ENCODE measurements at places on chromosomes 4 and X.

DNA sequence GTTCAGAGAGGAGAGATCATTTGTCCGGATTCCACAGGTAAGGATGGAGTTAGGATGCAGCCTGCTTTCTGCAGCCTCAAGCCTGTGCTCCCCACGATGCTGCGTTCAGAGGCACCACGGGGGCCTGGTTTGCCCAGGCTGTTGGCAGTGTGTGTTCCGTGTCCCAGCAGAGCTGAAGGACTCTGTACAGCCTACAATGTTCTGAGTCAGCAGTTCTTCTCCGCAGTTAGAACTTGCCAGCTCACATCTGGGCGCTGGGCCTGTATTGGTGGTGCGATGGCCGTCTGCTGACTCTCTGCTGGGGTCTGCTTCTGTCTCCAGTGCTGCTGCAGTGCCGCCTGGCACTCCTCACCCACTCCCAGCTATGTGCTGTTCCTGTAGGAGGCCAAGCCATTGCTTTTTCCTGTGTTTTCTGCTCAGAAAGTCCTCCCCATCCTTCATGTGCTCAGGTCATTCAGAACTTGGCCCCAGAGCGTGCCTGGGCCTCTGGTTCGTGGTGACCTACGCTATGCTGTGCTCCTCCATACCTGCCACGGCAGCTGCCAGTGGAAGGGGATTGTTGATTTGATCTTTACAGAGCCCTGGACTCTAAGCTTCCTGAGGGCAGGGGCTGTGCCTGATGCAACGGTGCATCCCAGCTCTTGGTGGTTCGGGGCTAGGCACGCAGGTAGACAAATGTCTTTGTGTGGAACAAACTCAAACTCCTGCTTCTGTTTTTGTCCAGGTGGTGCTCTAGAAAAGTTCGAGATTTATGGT is 42.6 kb upstream of the TADA2B start:
- DNase-seq, result no peak

GRCh38 chrX:84188320-84188834 is 378 bp upstream of the RPS6KA6 start:
- peak; percentile 86 for DNase-seq

- no peak for DNase-seq
Observed at GRCh38 chr4:169103966-169104412, 93.9 kb upstream of the CBR4 start.

DNA sequence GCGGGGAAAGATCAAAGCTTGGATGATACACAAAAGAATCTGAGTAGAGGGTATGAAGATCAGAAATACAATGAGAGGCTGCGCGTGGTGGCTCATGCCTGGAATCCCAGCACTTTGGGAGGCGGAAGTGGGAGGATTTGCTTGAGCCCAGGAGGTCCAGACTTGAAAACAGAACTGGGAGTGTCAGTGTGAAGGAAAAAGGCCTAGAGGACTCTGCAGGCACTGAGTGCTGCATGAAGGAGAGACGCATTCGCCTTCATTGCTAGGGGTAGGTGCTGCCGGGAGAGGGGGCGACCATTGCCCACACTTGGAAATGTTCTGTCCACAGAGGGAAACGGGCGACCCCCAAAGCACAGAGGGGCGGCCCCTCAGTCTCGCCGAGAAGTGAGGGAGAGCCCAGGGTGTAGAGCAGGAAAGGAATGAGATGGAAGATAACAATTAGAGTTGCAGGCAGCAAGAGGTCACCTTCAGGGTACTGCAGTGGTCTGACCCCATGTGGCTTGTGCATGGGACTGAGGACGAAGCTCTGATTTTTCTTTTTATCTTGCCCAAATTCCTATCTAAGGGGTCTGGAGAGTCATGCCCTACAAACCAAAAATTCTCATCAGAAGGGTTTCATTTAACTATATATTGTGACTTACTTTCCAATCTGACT is 31.8 kb upstream of the ARSD start:
- DNase-seq, result no peak

DNA sequence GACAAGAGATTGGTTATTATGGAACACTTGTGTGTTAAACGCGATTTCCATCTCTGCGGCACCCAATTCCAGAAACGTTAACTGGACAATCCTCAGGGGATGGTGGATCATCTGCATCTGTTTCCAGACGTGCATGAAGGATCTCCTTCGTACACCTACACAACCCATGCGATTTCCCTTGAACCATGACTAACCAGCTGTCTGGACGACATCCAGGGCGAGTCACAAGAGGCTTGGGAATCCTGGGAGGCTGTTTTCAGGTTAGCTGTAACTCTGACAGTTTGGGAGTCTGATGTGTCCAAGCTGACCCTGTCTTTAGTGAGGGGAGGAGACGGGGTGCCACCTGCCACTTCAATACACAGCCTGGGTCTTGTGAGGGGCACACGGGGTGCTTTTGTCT is 84.5 kb downstream of the GATB start:
- no peak for DNase-seq

DNA sequence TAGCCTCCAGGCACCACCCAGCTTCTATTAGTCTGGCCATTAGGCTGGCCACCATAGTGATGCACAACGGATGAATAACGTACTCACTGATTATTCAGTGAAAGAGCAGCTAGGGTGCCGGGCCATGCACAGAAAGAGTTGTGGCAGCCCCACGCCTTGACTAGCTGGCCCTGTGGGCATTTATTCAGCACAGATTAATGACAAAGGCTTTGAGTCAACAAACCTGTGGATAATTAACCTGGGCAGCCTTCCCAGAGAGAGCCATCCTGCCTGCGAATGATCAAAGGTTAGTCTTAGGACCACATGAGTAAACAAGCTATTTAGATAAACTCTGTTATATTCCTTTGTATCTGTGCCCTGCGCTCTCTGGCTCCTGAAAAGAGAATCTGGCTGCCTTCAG is 37.2 kb downstream of the MAP9 start:
- no peak for DNase-seq

- no peak for DNase-seq
Observed at GRCh38 chr4:100938698-100939097, 408.6 kb downstream of the PPP3CA start.

GRCh38 chr4:8114456-8115202 is 44.0 kb downstream of the ABLIM2 start:
- no peak for DNase-seq

DNA sequence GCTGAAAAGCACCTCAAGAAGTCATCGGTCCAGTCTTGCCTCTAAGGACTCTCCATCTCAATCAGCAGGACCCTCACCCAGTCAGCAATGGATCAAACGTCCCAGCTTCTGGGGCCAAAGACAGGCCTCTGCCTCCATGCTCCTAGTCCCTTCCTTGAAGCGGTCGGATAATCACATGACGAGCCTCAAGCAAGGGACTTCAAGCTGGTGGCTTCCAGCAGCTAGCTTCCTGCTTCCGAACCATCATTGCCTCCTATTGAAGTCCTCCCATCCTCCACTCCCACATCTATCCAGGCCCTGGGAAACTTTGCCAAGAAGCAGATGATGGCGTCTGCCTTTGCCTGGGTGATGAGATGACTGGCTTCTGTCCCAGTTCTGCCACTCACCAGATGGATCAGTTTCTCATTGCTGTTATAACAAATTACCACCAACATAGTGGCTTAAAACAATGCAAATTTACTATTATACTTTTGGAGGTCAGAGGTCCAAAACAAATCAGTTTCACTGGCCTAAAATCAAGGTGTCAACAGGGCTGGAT is 135.2 kb upstream of the MAMLD1 start:
- DNase-seq, result no peak

DNA sequence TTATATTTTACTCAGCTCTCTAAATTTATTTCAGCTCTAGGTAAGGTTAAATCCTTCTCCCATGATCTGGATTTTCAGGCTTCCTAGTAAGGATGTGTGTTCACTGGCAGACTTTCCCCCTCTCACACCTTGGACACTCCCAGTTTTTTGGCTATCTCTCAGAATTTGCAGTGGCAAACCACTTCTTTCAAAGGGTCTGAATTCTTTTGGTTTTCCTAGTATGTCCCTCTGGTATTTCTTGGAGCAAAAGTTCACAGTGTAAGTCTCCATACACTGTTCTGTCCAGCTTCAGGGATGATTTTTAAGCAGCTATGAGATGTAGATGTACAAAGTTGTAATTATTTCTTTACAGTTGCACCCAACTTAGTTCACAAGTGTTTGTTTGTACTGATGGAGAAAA is 653.8 kb upstream of the GALNT7 start:
- no peak for DNase-seq

- no peak for DNase-seq
Observed at GRCh38 chr4:42588909-42589308, 68.0 kb downstream of the ATP8A1 start.

- DNase-seq, result no peak
Observed at GRCh38 chr4:82522472-82522871, 39.3 kb downstream of the TMEM150C start.

DNA sequence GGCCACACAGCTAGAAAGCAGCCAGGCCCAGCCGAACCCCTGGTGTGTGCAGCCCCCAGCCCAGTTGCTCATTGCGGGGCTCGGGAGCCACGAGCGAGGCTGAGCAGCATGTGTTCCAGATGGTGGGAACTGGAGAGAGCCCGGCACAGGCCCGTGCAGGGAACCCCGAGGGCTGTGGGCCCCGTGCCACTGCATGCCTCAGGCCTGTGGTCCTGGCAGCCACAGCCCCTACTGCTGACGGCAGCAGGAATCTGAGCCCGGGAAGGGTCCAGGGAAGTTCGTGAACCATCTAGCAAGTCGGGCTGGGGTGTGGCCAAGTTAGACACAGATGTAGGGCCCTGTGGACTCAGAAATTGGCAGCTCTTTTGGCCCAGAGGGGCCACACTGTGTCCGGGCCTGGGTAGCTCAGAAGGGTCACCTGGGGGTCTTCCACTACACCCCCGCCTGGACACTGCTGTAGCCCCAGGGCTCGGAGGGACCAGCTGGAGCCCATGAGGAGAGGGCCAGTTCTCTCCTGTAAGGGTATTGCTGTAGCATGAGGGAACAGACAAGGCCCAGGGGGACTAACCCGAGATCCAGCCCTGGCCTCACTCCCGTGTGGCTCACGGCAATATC is 12.1 kb downstream of the HTRA3 start:
- peak; percentile 90 for DNase-seq

- DNase-seq, result no peak
Observed at GRCh38 chr4:37732526-37733186, 46.5 kb upstream of the RELL1 start.

- DNase-seq, result no peak
Observed at GRCh38 chr4:73527196-73527595, 45.7 kb downstream of the AFM start.

DNA sequence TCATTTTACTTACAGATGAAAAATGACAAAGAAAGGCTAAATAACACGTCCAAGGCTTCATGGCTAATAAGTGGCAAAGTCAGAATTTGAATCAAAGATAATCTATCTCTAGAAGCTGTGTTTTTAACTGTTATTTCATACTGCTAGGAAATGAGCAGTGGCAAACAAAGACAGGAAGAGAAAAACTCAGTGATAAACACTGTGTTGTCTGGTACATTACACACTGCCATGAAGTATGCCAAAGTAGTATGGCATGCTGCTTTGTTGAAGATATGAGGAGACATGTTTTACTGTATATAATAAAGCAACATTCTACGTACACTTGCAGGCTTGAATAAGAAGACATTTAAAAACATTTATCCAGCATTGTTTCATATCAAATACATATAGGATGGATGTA is 49.5 kb downstream of the TIGD2 start:
- DNase-seq, result no peak

GRCh38 chrX:119423631-119424030 is 24.5 kb downstream of the SLC25A43 start:
- peak; percentile 37 for DNase-seq

DNA sequence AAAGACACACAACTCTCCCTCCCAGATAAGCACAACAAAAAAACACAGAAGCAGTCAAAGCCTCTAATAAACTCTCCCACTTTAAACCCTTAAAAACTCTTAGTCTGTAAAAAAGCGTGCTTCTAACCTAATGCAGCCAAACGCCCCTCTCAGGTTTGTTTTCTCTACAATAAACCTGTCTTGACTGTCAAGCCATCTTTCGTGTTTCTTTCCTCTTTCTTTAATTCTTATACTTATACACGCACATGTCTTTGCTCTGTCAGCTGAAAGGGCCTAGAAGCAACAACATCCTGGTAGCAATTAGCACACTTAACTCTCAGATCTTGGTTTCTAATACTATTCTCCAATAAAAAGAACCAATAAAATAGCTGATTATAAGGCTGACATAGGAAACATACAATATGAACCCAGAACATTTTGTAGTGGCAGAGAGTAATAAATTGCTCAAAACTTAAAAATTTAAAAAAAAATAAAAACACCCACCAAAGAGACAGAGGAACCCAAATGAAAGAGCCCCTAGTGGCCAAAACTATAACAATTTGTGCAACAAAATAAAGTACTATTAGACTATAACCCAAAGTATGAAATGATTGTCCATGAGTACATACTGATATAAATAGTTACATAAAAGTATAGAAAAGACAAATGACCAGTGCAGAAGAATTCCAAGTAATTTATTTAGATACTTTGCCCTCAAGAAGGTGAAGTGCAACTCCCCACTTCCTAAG is 440.4 kb upstream of the ADGRL3 start:
- DNase-seq, result no peak

GRCh38 chr4:47819178-47819577 is 18.7 kb downstream of the CORIN start:
- DNase-seq, result no peak

DNA sequence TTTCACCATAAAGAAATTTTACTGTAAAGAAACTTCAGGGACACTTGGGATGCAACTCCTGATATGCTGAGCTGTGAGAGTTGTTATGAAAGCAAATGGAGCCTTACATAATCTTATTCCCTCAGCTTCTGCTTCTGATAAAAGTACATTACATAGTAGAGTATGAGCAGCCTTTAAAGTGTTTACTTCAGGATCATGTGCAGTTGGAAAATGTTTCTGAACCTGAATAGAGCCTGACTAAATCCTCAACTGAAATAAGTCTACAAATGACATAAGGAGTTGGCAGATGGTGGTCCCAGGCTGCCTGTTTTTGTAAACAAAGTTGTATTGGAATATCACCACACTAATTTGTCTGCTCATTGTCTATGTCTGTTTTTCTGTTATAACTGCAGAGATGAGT is 19.3 kb downstream of the RASSF6 start:
- DNase-seq, result no peak

DNA sequence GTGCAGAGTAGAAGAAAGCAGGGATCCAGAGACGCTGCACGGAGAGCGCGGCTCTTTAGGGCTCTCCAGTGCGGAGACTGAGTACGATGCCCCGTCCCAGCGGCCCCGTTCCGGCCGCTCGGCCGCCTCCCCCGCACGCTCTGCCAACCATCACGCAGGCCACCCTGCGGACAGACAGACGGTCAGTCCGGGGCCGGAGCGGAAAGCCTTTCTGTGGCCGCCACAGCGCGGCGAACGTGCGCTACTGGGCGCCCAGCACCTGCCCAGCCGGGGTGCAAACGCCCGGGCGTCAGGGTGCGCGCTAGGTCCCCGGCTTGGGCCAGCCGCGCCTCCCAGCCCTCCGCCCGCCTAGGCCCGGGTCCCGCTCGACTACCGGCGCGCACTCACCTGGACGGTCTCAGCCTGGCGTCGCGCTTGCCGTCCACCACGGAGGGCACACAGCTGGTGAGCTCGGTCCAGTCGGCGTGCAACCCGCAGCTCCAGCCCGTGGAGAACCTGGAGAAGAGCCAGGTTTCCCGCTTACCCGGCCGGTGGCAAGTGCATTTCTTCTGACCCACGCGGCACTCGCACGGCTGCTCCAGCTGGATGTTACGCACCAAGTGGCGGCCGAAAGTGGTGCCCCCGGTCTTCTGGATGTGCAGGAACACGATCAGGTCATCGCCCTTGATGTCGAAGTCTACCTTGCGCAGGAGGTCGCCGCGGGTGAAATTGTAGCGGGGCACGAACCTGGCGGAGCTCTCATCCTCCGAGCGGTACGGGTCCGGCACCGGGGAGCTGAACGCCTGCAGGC is 1.8 kb downstream of the HS6ST2 start:
- DNase-seq, result no peak
